ENCODE measurements at places on chromosomes 1 and 21.

- DNase-seq: no peak
Measured at GRCh38 chr1:91591175-91591974, 90.7 kb downstream of the CDC7 start.

GRCh38 chr1:166221316-166221715 lies 54.5 kb upstream of the FAM78B start:
- DNase-seq: no peak

DNA sequence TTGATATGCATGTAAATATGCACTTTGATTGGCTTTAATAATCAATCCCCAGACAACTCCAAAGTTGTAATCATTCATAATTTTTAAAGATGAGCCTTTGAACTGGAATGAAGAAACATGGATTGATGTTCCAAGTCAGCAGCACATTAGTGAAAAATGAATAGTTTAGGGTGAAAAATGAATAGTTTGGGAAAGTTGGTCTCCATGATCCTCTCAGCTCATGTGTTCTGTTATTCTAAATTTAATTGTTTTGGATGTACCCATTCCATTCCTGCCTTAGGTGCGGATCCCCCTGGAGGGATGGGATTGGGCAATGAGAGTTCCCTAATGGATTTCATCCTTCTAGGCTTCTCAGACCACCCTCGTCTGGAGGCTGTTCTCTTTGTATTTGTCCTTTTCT lies at the start of gene OR2G3:
OR2G3 (plus strand) TSS at position 301 of the 400 bp plus-strand sequence; CDS start at position 301, 0 bp downstream.
- DNase-seq: no peak

DNA sequence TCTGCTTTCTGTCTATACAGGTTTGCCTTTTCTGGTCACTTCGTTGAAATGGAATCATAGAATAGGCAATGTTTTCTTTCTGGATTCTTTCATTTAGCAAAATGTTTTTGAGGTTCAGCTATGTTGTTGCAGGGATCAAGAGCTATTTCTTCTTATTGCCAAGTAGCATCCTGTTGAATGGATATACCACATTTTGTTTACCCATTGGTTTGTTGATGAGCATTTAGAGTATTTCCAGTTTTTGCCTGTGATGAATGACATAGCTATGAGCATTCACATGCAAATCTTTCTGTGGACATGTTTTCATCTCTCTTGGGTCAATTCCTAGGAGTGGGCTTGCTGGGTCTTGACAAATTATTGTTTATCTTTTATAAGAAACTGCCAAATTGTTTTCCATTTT lies 115.5 kb downstream of the ACTL8 start:
- no peak for DNase-seq

GRCh38 chr1:30998887-30999286 lies 66.6 kb downstream of the PUM1 start:
- DNase-seq: no peak

DNA sequence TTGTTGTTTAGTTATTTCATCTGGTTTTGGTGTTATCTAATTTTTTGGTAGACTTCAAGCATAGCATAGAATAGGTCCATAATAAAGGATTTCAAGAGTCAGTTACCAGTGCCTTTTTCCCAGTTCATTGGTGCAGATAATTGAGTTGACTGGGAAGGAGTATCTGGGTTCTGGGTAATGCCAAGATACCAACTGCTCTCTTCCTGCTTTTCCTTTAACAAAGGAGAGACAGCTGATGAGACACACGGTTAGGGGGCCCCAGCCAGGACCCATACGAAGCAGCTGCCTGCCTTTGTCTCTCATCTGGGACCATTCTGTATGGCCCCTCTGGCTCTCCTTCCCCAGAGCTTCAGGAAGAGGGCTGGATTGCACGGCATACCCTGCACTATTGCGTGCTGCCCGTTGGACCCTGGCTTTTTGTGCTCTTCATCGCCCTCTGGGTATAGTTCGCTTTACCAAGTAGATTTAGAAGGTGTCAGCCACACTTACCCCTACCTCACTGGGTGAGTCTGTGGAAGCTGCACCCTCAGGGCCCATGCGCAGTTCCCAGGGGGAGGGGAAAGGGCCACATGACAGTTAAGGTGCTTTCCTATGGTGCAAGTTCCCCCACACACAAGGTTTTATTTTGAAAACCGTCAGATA lies 7.0 kb downstream of the NAV1 start:
- no peak for DNase-seq

Data from left hindlimb (tissue), 1 donor.